ENCODE measurements at places on chromosomes 2 and 18.

GRCh38 chr2:55085113-55086040 is 35.1 kb upstream of the RTN4 start:
- DNase-seq = no peak

DNA sequence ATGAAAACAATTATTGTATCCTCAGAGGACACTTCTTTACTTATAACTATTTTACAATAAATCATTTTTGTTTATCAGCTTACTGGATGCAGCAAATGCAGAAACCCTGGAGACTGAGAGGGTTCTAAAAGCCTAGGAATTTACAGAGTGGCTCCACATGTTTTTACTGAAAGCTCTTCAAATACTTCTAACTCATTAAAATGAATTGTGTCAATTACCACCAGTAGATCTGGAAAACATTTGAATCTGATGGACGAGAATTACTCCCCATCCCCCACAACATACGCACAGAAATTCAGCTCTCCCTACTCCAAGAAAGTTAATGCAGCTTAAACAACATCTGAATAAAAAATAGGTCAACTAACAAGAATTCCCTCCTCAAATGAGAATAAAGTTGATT is 319.8 kb upstream of the FIGN start:
- no peak for DNase-seq

GRCh38 chr2:16153754-16154035 is 213.3 kb downstream of the MYCN start:
- DNase-seq = no peak

DNA sequence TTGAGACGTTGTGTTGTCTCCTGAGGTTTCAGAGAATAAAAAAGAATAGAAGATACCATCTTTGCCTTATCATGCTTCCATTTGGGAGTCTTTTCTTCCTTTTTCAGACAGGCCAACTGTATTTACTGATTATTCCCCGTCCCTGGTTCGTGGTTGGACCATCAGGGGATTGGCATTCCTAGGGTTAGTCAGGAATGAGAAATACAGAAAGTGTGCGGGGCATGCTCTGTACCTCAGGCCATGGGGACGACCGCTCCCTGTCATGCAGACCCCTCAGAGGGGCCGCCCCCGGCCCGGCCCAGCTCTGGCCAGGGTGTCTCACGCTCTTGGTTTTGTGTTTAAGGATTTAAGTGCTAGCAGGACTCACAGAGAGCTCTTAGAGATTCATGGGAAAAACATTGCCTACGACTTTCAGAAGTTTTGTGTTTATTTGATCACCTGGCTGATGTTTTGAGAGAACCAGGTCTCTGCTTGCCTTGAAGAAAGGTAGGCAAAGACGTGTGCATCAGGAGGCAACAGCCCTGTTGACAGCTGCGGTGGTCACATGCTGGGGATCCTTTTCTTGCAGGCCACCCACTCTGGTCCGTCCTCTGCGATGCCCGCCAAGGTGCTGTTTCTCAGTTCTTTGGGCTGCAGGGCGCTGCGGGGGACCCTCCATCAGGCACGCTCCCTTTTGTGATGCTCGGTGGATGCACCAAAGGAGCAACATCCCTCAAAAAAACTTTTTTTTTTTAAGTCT is 317.8 kb downstream of the AGAP1 start:
- no peak for DNase-seq

DNA sequence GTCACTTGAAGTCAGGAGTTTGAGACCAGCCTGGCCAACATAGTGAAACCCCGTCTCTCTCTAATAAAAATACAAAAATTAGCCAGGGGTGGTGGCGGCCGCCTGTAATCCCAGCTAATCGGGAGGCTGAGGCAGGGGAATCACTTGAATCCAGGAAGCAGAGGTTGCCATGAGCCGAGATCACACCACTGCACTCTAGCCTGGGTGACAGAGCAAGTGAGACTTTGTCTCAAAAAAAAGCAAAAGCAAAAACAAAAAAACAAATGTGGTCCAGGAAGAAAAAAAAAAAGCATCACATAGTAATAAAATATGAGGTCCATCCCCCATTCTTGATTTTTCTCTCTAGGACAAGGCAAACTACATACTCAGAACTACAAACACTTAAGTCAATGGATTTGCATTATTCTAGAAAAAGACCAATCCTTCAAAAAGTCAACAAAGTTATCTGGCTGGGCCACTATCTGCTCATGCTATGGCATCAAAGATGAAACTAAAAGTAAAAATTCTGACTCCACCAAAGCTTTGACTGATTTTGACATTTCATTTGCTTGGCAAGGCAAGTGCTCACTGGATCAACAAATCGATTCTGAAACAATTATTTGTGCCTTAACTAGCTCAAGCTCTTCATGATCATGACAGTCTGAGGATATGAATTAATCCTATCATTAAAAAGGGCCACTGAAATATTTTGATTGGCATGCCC is 28.4 kb downstream of the MEX3C start:
- no peak for DNase-seq

GRCh38 chr2:159616286-159616701 is at the start of gene BAZ2B:
Gene BAZ2B, minus strand, starts transcription at chr2:159616548. Its CDS starts 137,829 bp downstream, at chr2:159478719.
- peak; percentile 88 for DNase-seq

GRCh38 chr2:182980115-182980514 is 58.1 kb downstream of the NCKAP1 start:
- DNase-seq = no peak

GRCh38 chr2:69890881-69891280 is 2.9 kb upstream of the SNRNP27 start:
- no peak for DNase-seq

- no peak for DNase-seq
Measured at GRCh38 chr2:166031054-166031453, 77.5 kb upstream of the TTC21B start.

DNA sequence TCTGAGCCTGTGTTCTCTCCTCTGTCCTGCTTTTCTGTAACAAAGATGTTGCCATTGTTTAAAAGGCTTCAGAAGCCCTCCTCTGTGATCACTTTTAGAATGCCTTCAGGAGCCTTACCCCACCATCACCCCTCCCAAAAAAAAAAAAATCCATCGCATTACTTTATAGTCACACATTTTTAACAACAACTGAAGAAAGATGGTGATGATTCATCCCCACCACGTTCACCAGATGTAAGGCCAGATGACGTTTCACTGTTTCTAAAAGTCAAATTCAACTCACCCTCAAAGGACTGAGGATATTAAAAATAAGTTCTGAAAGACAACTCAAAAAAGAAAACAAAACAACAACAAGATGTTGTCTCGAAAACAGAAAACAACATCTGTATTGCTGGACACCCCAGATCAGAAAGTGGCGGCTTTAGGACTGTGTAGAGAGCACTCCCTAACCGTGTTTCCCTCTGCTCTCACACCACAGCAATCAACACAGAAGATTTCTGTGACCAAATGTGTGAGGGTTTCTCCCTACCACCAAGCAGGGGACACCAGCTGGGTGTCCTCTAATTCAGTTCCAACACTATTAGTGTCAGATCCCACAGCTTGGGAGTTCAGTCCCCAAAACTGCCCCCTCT is 61.9 kb upstream of the CREB1 start:
- DNase-seq = no peak

DNA sequence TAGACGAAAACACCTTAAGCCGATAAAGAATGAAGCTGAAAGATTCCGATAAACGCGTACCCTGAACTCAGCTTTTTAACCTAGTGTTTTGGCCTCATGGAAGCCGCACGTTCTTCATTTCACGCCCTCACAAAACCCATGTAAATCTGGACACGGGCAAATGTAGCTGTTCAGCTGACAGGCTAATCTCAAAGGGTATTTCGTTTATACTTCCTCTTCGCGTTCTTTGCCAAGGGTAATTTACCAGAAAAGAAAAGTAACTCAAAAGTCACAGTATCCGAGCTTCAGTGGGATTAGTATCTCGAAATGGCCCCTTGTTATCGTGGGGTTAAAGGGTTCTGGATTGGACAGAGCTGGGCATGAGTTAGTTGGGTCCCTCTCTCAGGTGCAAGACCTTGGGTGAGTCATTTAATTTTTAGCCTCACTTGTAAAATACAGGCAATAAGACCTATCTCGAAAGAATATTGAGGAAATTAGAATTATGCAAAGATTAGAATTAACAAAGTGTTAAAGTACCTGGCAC is 22.0 kb upstream of the STPG4 start:
- DNase-seq = no peak

DNA sequence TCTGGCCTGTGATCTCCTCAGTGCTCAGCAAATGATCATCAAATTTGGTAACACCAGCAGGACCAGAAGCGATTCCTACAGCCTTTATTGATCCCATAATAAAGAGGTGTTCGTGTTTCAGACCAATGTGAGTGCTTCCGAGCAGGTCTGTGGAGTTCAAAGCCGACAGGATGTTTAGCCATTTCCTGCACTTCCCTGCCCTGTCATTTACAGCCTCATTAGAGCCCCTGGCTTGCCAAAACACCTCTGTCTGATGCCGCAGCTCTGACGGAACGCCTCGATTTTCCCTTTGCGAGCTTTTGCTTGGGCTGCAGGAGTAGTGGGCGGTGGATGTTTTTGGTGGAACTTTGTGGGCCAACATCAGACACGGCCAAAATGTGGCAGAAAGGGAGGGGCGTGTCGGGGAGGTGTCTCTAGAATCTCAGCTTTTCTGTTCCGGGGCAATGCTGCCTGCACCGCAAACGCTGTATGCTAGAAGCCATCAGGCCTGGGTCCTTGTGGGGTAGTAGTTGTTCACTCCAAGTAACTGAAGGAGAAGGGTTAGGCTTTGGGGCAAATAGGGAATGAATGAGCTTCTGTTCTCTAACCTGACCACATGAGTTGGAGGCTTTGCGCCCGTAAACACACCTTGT is 26.1 kb upstream of the INHBB start:
- no peak for DNase-seq

- no peak for DNase-seq
Measured at GRCh38 chr18:29512761-29513160, 1335.8 kb upstream of the CDH2 start.

GRCh38 chr2:39737661-39738060 is 41.4 kb downstream of the THUMPD2 start:
- DNase-seq = peak; percentile 68

GRCh38 chr2:201960305-201960704 is 73.3 kb upstream of the FZD7 start:
- DNase-seq = no peak

GRCh38 chr18:79921984-79922965 is 29.2 kb downstream of the SLC66A2 start:
- no peak for DNase-seq

- DNase-seq = no peak
Measured at GRCh38 chr18:42736074-42736473, 379.4 kb downstream of the RIT2 start.

- DNase-seq = no peak
Measured at GRCh38 chr18:11741505-11742145, 52.6 kb downstream of the GNAL start.

- DNase-seq = no peak
Measured at GRCh38 chr2:74416778-74417177, 4.6 kb downstream of the C2orf81 start.

GRCh38 chr2:202149155-202149762 is 76.2 kb downstream of the KIAA2012 start:
- DNase-seq = peak; percentile 46

GRCh38 chr2:62938126-62938525 is 112.5 kb upstream of the OTX1 start:
- DNase-seq = no peak
